Stimulated activated CD8-positive, alpha-beta memory T cell treated with anti-CD3 and anti-CD28 coated beads, Interleukin-15, amount 100 ng/mL, for 4 hours (primary cell): ENCODE measurements at places on chromosomes 6 and 20.

DNA sequence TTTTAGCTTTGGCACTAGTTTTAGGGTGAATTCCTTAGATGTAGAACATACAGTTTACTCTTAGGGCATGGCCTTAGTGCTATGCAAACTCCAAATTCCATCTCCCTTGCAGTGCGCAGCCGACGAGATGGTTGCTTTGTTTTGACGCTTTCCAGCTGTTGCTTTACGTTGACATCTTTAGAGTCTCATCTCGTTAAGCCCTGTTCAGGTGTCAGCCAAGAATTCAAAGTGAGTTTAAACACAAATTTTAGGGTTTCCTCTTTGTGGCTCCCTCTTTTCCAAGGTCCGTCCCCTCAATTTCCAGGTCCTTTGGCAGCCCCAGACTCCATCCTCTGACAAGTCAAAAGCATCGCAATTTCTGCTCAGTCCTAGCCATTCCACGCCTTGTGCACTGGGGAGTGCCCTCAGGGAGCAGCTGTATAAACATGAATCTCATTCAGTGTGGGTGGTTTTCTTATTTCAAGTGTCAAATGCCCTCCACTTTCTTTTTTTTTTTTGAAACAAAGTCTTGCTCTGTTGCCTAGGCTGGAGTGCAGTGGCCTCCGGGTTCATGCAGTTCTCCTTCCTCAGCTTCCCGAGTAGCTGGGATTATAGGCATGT, 14.1 kb upstream of the MAK start:
- DNase-seq: no peak

- DNase-seq: no peak
These were observed 47.7 kb downstream of the STAU1 start for GRCh38 chr20:49140411-49140810.

- no peak for DNase-seq
These were observed 11.3 kb upstream of the ADGB start for GRCh38 chr6:146587459-146587858.

GRCh38 chr6:90263633-90264032, 33.0 kb downstream of the BACH2 start:
- DNase-seq: no peak

DNA sequence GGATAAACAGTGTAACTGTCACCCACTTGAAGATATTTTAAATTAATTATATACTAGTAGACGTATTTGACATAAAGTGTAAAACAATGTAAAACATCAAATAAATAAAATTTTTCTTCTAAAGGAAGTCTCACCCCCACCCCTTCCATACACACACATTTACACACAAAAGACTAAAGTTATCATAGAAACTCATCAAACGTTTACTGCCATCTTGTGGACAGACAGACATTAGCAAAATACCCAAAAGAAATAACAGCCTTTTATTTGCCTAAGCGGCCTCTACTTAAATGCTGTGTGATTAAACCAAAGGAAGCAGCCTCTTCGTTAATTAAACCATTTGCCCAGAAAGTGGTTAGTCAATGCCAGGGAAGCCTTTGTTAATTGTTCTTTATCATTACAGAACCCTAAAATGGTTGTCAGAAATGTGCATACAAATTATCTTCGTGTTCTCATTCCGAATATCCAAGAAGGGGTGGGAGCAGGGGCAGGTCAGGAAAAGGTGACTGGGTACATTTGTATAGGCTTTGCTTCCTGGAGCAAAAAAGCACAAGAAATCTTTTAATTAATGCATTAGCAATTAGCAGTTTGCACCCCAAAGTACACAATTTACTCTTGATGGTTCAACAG, 176.2 kb upstream of the SASH1 start:
- DNase-seq: no peak

DNA sequence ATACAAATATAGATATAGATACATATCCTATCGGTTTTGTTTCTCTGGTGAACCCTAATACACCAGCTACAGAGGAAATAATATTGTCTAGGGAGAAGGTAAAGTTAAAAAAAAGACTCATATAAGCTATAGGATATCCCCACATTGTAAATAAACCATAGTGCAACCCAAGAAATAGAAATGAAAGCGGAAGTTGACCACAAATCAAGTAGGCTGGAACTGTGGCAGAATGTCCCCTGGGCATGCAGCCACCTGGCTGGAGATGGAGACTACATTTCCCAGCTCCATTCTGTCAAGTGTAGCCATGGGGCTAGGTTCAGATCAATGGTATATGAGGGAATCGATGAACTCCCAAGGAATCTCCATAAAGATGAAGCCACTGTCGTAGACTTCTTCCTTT, 70.1 kb upstream of the RPS6KA2 start:
- DNase-seq: no peak

GRCh38 chr20:29296256-29297230, 1960.9 kb upstream of the DEFB115 start:
- DNase-seq: no peak

GRCh38 chr6:157620944-157621343, 202.1 kb upstream of the SNX9 start:
- DNase-seq: no peak

- peak; percentile 5 for DNase-seq
These were observed 706 bp upstream of the SNX14 start for GRCh38 chr6:85594197-85594930.

DNA sequence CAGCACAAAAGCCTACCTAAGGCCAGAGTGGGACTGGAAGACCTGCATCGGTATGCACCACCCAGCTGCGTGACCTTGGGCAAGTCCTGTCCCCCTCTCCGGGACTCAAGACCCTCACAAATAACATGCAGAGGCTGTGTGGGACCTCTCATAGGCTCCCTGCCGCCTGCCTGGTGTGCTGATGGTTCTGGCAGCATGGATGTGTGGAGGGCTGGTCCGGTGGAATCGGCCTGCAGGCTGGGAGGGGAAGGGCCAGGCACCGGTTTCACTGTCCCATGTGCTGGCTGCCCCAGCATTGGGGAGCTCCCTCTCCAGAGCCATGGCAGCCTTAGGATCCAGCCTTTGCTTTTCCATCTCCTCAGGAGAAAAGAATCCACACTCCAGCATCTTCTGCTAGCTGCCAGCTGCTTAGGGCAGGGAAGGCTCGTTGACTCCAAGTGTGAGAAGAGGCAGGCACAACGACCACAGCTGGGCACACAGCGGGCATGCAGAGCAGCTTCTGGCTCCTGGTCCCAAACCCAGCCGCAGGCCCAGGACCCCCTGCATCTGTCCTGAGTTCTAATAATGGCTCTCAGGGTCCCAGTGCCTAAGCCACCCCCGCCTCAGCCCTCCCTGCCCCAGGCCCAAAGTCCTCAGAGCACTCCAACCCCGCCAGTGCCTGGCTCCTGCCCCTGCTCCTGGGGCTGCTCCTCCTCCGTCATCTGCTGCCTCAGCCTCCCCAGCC, 32.5 kb downstream of the TFEB start:
- DNase-seq: no peak

- DNase-seq: no peak
These were observed 10.5 kb downstream of the SLC17A1 start for GRCh38 chr6:25821341-25821740.

GRCh38 chr6:170471491-170471890, 81.6 kb downstream of the PSMB1 start:
- no peak for DNase-seq

GRCh38 chr20:51535075-51535386, 7.5 kb downstream of the NFATC2 start:
- no peak for DNase-seq

GRCh38 chr6:148325316-148326068, 17.1 kb upstream of the SASH1 start:
- no peak for DNase-seq

DNA sequence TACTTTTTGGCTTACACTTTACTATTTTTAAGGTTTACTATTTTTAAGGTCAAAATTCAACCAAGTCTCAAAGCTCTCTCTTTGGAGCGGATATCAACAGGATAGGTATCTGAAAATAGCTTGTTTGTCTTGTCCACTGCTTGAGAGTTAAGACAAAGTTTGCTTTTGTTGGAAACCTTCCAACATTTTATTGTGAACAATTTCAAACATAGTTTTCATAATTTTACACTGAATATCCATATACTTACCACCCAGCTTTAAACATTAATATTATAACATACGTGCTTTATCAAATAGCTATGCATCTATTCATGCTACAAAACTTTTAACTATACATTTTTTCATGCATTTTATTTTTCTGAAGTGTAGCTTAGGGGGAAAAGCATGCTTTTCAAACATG, 109.9 kb downstream of the FYN start:
- no peak for DNase-seq

DNA sequence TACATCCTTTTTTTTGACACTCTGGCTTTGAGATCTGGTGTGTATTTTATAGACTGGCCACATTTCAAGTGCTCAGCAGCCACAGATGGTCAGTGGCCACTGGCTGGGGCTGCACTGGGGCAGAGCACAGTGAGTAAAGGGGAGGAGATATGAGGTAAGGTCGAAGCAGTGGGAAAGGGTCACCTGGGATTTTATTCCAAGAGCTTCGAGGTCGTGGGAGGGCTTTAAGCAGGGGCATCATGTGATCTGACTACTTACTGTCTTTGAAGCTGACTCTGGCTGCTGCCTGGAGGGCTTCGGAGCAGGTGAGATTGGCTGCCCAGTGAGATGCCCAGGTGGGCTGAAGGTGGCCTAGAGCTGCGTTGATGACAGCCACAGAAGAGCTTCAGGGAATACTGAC, 6.7 kb downstream of the C20orf203 start:
- DNase-seq: no peak
